ENCODE measurements at places on chromosomes 1 and 21.

GRCh38 chr1:15336866-15337265 is 72.8 kb upstream of the EFHD2 start:
- DNase-seq = no peak

DNA sequence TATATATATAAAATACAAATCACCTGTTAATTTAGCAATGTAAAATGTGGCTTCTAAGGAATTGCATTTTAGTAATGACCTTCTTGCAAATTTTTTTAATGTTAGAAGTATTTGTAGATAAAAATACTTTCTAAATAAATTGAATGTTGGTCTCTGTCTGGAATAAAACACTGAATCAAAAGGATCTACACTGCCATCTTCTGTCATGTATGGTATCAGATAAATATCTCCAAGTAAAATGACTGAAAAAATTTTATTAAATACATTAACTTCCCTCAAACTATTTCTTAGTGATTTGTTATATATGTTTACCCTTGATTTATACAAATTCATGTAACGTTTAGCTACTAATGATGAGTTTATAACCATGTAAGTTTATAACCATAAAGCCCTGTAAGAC is 2029.3 kb downstream of the MRPL39 start:
- no peak for DNase-seq

DNA sequence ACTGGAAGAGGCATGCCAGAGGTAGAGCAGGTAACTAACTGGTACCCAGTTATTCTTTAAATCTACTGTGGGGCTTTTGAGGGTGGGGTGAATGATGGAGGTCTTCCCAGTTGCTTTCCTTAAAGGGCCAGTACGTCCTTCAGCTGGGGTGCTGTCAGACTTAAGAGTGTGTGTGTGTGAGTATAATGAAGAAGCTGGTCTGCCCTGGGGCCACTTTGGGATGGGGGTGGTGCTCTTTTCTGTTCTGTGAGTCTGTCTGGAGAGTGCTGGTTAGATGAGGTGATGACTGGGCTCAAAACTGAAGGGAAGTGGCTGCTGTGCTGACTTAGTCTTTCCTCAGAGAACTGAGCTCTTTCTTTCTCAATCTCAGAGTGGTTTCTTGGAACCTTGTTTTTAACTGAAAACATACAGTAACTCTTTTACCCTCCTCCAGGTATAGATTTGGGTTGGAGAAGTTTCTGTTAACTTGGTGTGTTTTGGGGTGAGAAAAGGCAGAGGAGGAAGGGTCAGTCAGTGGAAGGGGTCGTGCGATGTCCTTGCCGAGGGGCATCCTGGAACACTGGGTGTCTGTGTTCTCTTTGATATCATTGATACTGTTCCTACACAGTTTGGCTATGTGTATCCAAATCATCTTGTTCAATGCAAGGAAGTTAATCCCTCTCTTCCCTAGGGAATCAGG is 746 bp downstream of the MACF1 start:
- peak; percentile 32 for DNase-seq

DNA sequence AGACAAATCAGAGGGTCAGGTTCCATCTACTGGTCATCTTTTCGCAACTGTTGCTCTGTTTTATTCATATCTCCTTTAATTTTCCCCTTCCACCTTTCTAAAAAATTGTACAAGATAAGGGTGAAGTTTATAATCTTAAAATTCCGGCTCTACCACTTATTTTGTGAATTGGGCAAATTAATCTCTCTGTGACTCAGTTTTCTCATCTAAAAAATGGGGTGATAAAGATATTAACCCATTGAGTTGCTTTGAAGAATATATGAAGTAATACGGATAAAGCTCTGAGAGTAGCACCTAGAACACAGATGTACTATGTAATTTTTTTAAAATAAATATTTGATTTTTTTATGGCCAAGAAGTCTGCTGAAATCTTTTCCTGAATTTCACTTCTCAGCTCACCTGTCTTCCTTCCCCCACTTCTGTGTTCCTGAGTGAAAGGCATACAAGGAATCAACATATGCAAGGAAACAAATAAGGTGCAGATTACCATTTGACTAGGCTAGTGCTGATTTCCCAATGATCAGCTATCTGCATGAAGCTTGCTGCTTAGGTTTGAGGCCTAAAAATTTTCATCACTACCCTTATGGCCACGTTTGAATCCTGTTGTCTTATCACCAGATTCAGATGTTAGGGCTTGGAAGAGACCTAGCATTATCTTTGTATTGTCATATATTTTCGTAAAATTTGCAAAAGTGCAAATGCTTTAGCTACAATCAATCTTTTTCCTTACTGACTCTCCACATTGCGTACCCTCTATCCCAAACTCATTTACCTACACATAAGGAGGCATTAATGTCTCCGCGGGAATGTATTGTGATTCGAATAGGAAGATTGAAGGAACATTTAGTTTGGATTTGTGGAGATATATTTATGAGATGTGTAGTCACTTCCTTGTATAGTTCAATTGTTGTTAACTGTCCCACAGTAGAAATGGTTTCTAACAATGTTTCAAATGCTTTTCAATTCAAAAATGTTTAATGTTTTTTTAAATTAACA is 718.3 kb upstream of the PTBP2 start:
- DNase-seq = no peak

GRCh38 chr1:111448482-111448917 is 556 bp downstream of the WDR77 start:
- DNase-seq = no peak

DNA sequence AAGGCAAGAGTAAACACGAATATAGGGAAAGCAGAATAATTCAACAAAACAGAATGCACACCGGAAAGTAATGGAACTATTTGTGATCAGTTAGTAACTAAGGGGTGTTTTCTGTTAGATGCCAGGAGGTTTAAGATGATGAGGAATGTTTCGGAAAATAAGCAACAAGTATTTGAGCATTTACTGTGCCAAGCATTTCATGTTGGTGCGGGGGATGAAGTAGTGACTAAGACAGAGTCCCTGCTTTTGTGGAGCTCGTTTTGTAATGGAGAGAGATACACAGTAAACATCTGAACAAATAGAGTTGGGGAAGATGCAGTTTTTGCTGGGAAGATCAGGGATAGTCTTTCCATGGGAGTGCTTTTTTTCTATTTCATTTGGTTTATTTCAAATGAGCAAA is 78.7 kb downstream of the DYRK1A start:
- no peak for DNase-seq

- no peak for DNase-seq
Measured at GRCh38 chr1:18190598-18190997, 83.0 kb downstream of the IGSF21 start.

GRCh38 chr1:163166886-163167555 is 35.7 kb downstream of the RGS5 start:
- no peak for DNase-seq

DNA sequence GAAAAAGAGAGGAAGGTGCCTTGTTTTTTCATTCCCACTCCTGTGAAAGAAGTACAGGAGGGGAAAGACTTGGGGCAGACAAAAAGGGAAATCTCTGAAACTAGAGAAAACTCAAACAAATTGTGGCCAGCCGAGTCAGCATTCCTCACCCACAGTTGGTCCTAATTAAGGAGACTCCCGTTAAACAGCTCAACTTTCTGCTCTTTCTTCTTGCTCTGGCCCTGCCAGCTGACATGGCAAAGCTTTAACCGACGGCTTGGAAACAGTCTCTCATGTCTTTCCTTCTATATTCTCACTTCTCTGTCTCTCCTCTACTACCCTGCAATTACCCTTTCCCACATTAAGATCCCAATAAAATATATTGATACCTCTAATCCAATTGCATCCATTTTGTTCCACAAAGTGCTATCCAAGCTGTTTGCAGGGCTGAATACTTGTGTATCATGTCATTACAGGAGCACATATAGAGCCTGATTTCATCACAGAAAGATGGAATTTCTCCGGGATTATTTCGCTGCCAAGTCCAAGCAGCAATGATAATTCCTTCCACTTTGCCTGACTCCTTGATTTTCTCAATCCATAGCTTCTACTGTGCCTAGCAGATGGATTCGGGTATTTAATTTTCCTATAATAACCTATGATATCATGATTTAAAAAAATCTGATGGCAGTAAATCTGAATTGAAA is 65.4 kb upstream of the IPO9 start:
- DNase-seq = no peak

DNA sequence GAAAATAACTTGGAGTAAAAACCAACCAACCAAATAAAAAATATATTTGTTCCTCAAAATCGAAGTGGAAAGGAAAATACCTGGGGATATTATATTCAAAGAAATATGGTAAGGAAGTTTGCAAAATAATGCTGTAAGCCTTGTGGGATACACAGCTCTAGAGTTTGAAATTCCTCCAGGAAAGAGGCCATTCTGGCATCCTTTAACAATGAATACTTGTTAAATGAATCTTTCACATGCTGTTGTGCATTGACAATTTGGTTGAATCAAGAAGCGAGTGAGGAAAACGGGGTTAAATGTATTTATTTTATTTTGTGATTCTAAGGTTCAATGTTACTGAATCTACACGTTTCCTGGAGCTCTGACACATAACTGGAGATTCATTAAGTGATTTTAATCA is 30.5 kb upstream of the NTNG1 start:
- no peak for DNase-seq

GRCh38 chr1:161001525-161001924 is 19.4 kb downstream of the F11R start:
- DNase-seq = no peak

DNA sequence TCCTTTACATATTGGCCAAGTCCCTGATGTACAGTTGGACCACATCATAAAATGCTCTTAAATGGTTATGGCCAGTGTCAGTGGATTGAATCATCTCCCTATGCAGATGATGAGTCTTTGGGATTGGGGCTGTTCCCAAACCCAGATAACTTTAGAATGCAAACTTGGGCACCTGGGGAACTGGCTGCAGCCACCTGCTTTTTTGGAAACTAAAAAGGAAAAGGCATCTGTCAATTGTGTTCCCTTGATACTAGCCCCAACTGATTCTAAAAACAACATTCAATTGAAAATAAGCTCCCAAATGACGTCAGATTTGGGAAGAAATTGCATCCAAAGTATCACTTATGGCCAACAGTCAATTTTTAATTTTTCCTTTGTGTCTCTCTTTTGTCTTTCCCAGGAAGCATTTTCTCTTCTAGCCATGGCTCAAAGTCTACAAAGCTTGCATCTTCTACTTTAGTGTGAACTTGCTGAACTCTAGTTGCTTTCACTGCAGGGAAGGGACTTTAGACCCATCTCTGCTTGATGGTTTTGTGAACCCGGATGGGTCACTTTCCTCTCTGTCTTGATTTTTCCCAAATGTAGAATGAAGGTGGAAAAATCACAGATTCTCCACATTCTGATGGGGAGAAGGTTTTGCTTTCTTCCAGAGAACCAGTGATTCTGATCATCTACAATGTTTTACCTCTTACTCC is 402.3 kb upstream of the USP24 start:
- no peak for DNase-seq

GRCh38 chr1:201385299-201385891 is 7.9 kb upstream of the TNNT2 start:
- DNase-seq = peak; percentile 26

DNA sequence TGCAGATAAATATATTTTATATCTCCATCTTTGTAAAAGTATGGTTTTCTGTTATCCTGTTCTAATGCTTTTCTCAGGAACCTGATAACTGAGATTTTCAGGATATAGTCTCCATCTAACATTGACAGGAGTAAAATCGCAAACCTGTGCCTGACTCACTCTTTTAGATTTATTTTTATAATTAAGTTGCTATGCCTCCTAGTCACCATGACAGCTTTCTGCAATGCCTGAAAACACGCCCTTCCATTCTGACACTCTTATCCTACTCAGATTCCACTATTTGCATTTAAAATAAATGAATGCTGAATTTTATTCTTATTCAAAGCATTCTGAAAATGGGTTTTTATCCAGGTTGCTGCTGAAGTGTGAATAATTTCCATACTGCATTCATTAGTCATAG is 62.8 kb downstream of the RGS21 start:
- DNase-seq = no peak

DNA sequence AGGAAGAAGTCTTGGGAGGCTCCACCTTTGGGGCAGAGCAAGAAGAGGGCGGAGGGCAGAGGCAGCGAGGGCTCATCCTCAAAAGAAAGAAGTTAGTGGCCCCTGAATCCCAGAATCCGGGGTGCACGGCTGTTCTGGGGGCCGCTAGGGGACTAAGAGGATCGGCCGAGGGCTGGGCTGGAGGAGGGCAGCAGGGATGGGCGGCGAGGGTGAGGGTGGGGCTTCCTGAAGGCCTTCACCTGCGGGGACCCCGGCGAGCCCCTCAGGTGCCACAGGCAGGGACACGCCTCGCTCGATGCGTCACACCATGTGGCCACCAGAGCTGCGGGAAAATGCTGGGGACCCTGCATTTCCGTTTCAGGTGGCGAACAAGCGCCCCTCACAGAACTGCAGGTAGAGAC is 23.9 kb downstream of the COL6A1 start:
- DNase-seq = no peak

- DNase-seq = no peak
Measured at GRCh38 chr1:63428815-63429214, 61.4 kb downstream of the ALG6 start.

- DNase-seq = no peak
Measured at GRCh38 chr21:45603481-45603880, 40.0 kb upstream of the PCBP3 start.

DNA sequence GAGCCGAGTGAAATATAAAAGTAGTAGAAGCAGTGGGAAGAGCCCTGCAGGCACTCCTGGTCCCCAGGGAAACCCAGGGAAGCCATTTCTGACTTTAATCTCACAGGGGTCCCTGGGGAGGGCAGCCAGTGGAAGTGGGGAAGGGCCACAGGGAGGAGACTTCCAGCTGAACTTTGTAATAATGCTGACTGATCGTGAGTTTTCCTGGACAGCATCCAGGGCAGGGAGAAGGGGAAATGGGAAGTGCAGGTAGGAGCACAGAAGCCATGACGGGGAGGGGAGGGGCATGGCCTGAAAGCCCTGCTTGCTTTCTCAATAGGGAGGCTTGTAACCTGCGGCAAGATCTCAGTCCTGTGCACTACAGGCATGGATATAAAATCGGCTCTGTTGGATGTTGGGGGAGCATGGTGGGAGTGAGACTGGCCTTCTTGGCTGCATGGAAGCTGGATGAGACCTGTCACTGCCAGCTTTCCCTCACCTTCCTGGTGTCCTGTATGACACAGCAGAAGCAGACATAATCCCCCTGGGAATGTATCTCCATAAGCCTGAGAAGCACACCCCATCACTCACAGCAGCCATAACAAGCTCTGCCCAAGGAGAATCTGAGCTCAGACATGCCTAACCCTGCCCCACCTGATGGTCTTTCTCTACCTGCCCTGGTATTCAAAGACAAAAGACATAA is 15.1 kb upstream of the MX1 start:
- DNase-seq = no peak

DNA sequence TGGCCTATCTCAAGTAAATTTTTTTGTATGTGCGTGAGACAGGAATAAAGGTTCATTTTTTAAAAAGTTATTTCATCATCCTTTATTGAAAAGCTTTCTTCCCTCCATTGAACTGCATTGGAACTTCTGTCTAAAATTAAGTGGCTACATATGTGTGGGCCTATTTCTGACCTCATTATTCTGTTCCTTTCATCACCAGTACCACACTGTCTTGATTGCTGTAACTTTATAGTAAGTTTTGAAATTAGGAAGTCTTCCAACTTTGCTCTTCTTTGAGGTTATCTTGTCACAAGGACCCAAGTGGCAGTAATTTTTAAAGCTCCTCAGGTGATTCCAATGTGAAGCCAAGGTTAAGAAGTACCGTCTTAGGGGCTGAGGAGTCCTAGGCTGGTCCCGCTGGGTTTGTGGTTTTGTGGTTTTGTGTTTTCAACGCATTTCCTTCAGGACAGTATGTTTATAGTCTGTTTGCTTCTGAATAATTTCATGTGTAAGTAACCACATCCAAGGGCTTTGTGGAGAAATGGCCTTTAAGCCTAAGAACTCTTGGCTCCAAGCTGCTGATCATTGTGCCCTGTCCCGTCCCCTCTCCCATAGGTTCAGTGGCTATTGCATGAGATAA is 12.4 kb upstream of the SCAF4 start:
- DNase-seq = no peak
